ENCODE measurements at places on chromosomes 5 and 9.

GRCh38 chr9:88724331-88724730, 189.4 kb downstream of the NXNL2 start:
- DNase-seq = no peak

DNA sequence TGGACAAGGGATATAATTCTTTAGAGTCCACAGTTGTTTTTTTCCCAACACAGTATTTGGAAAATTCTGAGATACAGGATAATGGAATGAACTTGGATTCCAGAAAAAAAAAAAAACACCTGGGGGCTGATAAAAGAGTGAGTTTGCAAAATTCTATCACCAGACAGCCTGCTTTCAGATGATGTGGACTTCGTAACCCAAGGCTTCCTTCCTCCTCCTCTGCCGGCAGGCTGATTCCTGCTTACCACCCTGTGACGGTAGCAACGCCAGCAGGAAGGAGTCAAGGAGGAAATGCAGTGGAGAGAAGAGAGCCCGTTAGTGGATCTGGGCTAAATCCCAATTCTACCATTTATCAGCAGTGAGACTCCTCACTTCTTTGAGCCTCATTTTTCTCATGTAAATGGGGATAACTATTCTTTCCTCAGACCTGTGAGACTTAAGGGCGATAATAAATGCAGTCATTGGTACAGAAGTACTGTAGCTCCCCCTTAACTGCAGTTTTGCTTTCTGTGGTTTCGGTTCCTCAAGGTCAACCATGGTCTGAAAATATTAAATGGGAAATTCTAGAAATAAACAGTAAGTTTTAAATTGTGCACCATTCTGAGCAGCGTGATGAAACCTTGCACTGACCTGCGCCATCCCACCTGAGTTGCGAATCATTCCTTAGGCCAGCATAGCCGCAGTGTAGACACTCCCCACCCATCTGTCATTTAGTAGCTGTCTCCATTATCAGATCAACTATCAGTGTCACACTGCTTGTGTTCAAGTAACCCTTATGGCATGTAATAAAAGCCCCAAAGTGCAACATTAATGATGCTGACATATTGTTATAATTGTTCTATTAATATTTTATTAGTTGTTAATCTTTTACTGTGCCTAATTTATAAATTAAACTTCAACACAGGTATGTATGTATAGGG, 71.4 kb downstream of the DCP2 start:
- peak; percentile 3 for DNase-seq

DNA sequence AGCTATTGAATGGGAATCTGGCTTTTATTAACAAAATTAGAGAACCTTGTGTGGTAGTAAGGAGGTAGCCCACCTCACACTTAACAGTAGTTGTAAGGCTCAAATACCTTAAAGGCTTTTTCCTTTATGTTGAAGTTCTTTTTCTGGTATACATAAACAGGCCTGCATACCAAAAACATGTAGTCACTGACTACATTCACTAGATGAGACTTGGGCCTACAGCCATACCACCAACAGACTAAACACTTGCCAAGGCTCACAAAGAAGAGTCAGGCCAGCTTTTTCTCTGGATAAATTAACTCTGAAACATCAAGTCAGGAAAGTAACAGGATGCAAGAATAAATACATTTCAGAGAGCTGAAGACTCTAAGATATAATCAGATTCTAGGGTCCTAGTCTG, 78.6 kb upstream of the MPDZ start:
- no peak for DNase-seq

DNA sequence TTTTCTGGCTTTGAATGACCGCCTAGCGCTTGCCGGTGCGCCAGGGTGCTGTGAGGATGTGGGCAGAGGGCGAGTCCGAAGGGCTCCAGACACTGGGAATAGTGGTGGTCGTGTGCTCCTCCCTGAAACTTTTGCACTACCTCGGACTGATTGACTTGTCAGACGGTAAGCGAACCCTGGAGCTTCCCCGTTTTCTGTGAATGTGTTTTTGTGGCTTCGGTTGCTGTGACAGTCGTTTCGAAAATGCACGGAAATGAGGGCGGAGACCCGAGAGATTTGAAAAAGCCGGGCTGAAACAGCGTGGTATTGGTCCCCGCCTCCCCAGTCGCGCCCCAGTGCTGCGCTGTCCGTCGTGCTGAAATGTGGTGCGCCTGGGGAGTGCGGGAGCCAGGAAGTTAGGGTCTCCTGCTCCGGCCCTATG, 102.5 kb upstream of the GABRP start:
- peak; percentile 27 for DNase-seq

DNA sequence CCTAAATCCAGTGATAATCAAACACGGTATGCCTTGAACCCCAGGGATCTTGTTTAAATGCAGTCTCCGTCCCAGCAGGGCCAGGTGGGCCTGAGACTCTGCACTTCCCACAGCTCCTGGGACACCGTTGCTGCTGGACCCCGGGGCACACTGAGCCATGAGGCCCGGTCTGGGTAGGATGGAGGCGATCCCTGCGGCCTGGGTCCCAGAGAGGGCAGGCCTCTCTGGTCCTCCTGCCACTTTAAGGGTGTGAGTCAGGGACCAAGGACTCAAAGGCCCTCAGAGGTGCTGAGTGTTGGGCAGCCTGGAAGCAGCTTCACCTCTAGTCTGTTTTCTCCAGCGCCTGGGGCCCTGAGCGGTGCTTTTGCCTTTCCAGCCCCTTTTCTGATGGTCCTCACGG, 34.1 kb upstream of the SLC9A3 start:
- DNase-seq = no peak

DNA sequence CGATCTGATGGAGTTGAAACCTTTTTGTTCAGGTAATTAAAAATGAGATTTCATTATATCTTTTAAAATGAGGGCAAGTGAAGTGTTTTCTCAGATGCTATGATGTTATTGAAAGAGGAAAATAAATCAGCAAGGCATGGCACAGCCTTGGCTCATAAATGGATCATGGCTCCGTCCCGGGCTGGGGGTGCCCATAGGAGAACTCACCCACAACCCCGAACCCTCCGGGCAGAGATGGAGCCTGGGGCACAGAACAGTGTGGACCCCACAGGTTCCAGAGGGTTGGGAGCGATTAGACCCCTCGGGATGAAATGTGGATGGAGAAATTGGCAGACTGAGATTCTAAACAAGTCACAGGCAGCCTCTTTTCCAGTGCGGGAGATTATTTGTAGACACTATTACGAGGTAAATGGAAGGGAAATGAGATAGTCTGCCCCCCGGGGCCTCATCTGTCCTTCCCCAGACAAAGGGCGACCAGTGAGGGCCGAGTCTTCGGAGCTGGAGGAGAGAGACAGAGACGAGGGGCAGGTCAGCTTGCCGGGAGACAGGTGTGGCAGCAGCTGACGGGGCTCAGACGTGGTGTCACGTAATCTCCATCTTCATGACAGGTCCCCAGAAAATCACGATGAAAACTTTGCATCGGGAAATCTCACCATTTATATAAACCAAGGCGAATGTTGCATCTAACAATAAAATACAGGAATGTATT, 33.7 kb downstream of the NDUFS6 start:
- DNase-seq = no peak

- no peak for DNase-seq
Observed at GRCh38 chr5:159908591-159908940, 7.7 kb upstream of the ADRA1B start.

GRCh38 chr5:84017523-84018172, 297.0 kb upstream of the HAPLN1 start:
- no peak for DNase-seq

DNA sequence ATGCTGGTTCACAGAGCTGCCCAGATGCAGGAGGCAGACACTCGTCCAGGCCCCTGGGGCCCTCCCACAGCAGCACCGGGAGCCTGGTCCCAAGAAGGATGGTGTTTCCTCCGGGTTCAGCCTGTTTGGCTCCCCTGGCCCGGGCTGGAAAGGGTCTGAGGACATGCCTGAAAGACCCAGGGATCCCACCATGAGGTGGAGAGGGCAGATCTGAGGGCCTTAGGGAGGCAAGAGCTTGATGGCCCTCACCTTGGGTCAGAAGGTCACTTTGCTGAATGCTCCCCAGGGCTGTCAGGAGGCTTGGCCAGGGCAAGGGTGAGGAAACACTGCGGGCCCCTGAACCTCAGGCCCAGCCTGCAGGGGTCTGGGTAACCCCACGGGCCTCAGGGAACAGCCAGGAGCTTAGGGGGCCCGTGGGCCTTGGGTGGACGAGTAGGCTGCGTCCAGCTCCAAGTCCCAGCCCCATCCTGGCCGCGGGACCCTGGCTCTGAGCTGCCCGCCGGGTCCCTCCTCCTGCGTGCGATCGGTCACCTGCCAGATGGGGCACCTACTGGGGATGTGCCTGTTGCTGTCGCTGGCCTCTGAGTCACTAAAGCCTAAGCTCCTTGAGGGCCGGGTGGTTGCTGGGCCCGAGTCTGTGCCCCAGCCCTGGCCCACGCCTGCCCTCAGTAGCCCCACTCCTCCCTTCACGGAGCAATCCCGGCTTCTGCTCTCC, 106.2 kb downstream of the ZNF354C start:
- no peak for DNase-seq

GRCh38 chr9:95486318-95486717, 30.5 kb downstream of the PTCH1 start:
- DNase-seq = no peak

DNA sequence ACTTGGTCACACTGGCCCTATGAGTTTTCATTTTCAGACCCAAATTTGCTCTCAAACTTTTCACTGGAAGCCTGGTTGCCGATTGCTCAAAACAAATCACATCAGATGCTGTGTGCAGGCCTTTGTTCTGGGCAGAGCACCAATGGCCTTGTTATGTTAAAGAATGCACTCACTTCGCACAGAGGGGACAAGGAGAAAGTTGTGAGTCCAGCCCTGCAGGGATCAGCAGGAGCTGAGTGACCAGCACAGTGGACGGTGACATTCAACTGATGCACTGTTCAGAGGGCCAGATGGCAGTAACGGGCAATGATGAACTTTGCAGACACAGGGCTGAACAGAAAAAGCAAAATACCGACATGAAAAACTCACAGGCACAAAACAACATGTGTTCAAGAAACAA, 86.1 kb downstream of the BARX1 start:
- DNase-seq = no peak
